Activated T-helper 1 cell treated with anti-CD3 and anti-CD28 coated beads, Interleukin-12 subunit alpha, Interleukin-12 subunit beta, Interleukin-2, Interleukin-4 antibody, amounts not matched to agents 30 ng/mL and 10 ng/mL and 1 ng/mL, durations not matched to agents 14 hours and 24 hours and 36 hours (primary cell): ENCODE measurements at places on chromosomes 3 and 15. TPM values are rescaled to one million over a fixed set of nuclear protein-coding genes. Genes with fewer than 3 reads are reported as not detected.
A peak's percentile ranks its signal among the peaks of the same experiment; 100 is the strongest.

DNA sequence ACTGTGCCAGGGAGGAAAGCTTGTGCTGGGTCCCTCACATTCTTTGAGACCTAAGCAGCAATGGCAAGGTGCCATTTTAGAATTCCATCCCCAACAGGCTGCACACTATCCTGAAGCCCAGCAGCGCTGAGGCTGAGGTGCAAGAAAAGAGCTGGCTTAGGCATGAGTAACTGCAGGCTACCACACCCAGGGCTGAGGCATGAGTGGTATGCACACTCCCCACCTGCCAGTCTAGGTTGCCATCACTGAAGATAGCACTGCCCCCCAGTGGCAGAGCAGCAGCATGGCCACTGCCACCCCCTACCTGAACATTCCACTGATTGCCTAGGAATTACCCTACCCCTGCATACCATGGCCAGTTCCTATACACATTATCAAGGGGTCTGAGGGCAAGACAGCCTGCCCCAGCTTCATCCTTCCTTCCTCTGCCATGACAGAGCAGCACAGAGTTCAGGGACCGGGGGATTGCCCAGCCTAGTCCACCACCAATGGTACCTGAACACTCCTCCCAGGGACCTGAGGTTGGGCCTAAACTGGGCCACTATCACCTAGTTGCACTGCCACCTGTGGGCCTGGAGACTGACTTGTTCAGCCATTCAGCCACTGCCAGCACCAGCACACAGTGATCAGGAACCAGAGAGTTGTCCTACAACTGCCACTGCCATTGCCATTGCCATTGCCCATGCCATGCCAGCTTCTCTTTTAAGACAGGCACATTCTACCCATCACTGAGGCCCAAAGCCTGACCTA is 129.8 kb downstream of the SATB1 start:
- peaks cover 19% of the 10 kb centered on the region for H3K27me3 ChIP-seq
- DNase-seq: no peak
- no peak overlapping the region for H3K27ac ChIP-seq
- no peaks in the 10 kb centered on the region for H3K4me1 ChIP-seq
- H3K4me3 ChIP-seq: no peak overlapping the region

DNA sequence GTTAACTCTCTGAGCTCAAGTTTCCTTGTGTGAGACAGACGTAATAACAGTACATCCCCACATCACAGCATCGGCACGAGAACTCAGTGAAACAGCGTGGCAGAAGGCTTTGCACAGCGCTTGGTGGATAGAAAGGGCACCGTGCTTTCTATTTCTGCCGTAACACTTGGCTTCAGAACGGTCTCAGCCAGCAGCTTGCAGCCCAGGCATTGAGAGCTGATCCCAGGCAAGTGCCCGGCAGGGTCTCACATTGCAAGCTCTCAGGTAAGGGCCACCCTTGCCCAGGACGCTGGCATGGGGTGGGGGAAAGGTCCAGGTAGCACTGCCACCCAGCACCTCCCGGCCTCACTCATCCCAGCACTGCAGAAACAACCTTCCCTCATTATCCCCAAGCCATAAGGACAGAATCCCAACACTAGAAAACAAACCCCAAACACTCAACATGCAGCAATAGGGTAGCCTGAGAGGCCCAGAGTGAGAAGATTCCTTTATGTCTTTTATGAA is 70.5 kb upstream of the ITGA11 start:
- no peak overlapping the region for H3K27ac ChIP-seq
- H3K27me3 ChIP-seq: peaks cover 3% of the 10 kb centered on the region
- H3K4me1 ChIP-seq: peaks cover 6% of the 10 kb centered on the region
- no peak for DNase-seq

DNA sequence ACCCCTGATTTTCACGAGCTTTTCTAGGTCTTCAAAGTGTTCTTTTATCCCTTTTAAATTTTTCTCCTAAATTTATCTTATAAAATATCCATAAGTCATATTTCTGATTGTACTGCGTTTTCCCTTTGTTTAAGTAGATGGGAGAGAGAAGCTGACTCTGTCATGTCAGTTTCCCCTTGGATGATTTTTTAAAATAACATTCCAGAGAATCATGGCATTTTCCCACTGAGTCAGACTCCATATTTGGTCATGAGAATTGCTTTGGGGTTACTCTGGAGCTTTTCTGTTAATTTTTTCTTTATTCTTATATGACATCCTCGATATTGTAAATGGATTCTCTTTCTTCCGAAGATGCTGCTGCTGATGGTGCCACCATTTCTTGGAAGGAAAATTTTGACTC is 28.6 kb upstream of the UMPS start:
- H3K36me3 ChIP-seq: no peaks in the 10 kb centered on the region
- DNase-seq: no peak
- H3K27me3 ChIP-seq: peaks cover 18% of the 10 kb centered on the region
- H3K4me1 ChIP-seq: no peaks in the 10 kb centered on the region
- no peak overlapping the region for H3K27ac ChIP-seq
- H3K4me3 ChIP-seq: no peak overlapping the region

DNA sequence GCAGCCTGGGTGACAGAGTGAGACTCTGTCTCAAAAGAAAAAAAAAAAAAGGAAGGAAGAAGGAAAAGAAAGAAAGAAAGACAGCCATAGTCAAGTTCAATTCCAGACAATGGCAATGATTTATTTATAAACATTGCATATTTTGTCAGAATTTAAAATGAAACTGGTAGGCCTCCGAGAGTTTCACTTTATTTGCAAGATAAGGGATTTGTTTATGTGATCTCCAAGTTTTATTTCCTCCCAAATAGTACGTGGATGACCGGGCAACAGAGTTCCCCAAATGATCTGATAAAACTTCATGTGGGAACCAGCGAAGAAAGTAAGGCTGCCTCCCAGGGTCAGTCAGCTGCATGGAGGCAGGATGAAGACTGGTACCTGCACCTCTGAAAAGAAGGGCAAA is 28.6 kb upstream of the MOBP start:
- H3K27ac ChIP-seq: no peak overlapping the region
- DNase-seq: no peak
- H3K36me3 ChIP-seq: no peaks in the 10 kb centered on the region
- H3K4me3 ChIP-seq: no peak overlapping the region
- H3K4me1 ChIP-seq: no peaks in the 10 kb centered on the region

DNA sequence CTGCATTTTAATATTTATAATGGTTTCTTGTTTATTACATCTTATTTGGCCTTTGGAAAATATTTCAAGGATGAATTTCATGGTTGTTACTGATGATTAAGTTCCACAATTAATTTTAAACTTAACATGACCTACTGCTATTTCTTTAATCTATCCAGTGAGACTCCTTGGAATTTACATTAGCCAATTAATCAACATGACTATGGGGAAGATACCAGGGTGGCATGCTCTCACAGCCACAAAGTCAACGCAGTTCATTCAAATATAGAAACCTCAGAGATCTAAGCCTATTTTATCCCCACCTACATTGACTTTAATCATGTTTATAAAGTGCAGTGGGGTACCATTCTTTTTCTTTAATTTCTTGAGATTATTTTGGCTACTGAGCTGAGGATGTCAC is 43.6 kb upstream of the PDZRN3 start:
- no peaks in the 10 kb centered on the region for H3K27me3 ChIP-seq
- no peak overlapping the region for H3K27ac ChIP-seq
- no peak overlapping the region for H3K4me3 ChIP-seq
- H3K4me1 ChIP-seq: no peaks in the 10 kb centered on the region

DNA sequence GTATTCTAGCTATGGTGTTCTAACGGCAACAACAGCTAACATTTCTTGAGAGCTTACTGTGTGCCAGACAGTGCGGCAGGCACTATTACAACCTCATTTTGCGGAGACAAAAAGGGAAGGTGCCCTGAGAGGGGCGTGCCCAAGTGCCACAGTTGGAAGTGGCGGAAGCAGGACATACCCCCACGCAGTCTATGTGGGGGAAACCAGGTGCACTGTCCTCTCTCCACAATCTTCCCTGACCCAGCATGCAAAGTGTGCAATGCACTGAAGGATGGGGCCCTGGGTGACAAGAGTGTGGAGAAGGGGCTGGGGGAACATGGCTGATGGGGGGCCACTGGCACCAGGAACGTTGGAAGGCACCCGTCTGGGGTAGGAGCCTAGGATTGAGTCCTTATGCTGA is 8.6 kb downstream of the ANP32A start:
- H3K4me1 ChIP-seq: peaks cover 85% of the 10 kb centered on the region
- no peak overlapping the region for H3K4me3 ChIP-seq
- H3K36me3 ChIP-seq: peaks cover 32% of the 10 kb centered on the region
- no peaks in the 10 kb centered on the region for H3K27me3 ChIP-seq
- peak overlapping the region; percentile 53 for H3K27ac ChIP-seq
- DNase-seq: no peak

DNA sequence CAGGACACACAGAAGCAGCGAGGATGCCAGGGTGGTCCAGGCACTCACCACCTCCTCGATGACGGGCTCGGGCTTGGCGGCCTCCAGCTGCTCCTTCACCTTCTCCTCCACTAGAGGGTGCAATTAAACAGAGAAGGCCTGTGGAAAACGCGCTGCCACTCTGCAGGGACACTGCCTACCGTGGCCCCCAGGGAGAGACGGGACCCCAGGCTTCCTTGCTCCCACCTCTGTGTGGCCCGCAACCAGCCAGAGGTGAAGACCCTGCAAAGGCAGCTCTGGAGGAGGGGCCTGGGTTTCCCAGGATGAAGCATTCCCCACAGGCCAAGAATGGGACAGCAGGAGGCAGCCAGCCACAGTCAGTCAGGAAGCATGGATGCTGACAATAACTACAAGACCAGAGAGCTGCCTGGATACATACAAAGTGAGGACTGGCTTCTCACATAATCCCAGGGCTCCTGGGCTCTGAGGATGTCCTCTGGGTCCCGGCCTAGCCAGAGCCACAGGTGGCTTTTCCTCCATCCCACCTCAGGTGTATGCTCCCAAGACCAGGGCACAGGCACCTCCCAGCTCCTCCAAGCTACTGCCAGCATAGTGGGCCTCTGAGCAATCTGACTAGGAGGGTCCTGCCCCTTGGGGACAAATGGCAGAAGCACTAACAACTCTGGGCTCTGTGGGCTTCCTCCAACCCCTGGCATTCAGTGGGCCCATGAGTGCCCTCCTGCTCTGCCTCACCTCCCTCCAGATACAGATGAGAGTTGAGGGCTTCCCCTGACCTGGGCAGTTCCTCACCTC is 46.2 kb downstream of the PTH1R start:
- DNase-seq: no peak
- H3K4me3 ChIP-seq: no peak overlapping the region
- peaks cover 50% of the 10 kb centered on the region for H3K36me3 ChIP-seq
- H3K4me1 ChIP-seq: peaks cover 34% of the 10 kb centered on the region
- H3K27ac ChIP-seq: peak overlapping the region; percentile 63
- no peaks in the 10 kb centered on the region for H3K27me3 ChIP-seq

DNA sequence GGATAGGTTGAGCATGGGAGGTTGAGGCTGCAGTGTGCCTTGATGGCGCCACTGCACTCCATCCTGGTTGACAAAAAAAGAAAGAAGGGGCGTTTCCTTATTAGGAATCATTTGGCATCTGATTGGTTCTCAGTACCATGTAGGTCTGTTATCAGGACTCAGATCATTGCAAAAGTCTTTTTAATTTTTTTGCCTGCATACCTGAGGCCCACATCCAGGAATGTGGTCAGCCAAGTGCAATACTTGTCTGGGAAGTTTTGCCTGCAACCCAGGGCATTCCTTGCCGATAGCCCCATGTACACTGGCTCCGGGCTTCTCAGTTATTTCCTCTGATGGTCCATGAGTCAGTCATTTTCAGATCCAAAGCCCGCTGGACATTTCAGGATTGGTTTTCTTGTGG is 50.1 kb upstream of the CRTC3 start:
- no peak for DNase-seq
- no peak overlapping the region for H3K27ac ChIP-seq
- no peak overlapping the region for H3K4me3 ChIP-seq
- H3K27me3 ChIP-seq: no peaks in the 10 kb centered on the region

DNA sequence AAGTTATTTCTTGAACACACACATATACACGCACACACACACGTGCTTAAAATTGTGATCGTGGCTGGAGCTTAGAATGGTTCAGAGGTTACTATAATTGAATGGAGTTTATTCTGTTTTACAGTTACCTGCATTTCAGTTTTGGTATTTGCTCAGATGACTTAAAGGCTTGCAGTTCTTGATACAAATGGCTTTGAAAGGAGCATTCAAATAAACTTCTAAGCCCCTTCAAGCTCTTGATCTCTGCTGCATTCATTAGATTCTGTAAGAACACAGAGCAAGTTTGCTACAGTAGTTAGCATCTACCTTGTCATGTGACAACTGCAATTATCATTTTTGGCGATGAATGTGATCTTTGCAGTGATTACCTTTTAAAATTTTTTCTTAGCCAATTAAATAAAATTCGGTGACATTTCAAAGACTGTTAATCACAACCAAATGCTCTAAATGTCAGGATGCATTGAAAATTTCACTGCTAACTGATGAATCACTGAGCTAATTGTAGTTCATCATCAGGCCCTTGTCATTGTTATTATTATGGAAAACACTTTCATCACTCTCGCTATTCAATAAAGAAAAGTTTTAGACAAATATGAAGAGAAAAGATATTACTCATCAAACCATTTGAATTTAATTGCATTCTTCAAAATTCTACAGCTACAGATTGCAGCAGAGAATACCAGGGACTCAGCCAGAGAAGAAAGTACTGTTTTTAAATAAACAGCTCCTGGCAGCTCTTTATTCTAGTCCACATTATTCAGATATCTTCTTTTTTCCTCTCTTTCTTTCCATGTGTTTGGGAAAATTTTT is 296.1 kb downstream of the LRTM1 start:
- no peak for DNase-seq
- H3K36me3 ChIP-seq: no peaks in the 10 kb centered on the region
- no peaks in the 10 kb centered on the region for H3K27me3 ChIP-seq
- H3K4me1 ChIP-seq: no peaks in the 10 kb centered on the region
- H3K27ac ChIP-seq: no peak overlapping the region

DNA sequence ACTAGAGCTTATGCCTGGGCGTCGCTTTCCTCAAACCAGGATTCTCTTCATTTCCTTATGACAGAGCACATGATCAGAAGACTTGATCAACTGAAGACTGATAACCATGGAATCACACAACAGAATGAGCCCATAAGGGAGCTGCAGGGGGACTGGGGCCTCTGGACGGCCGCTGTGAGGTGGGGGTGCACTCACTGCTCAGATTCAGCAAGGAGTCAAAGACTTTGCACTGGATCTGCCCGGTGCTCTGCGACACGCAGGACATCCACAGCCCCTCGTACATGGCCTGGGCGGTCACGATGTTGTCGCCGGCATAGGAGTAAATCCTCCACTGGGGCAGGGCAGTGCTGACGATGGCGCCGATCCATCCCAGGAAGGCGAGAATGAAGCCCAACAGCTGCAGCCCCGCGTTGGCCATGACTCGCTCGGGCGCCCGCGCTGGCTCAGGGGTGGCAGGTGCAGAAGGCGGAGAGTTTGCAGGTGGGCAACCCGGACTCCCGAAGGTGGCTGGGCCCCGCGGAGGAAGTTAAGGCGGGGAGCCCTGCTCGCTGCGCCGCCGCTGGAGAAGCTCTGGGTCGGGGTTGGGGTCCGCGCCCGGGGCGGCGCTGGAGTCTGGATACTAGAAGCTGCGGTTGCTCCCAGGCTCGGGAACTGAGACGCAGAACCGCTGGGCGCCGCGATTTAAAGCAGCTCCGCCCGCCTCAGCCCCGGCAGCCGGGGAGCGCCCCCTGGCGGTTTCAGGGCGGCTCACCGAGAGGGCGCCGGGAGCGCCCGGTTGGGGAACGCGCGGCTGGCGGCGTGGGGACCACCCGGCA is at the start of gene CLDN1:
TSS of gene CLDN1 (minus strand) at position 658 of the 815 bp plus-strand sequence. CDS start at position 418, 240 bp downstream.
- peaks cover 40% of the 10 kb centered on the region for H3K4me1 ChIP-seq
- peaks cover 21% of the 10 kb centered on the region for H3K27me3 ChIP-seq
- peak; percentile 61 for DNase-seq
- no peak within 1 kb of the TSS for H3K27ac ChIP-seq

GRCh38 chr15:90844696-90845095 is 23.7 kb upstream of the FURIN start:
- peaks cover 40% of the 10 kb centered on the region for H3K36me3 ChIP-seq
- no peak for DNase-seq
- peaks cover 69% of the 10 kb centered on the region for H3K4me1 ChIP-seq

The HRH1 gene
- total RNA-seq: 0.15 and 0.21 TPM in 2 replicates

The KAT2B gene
- total RNA-seq: 25.1 and 38.5 TPM in 2 replicates

The RPLP1 gene
- total RNA-seq: 1,633 and 1,710 TPM in 2 replicates

The MUSTN1 gene
- 1.7 TPM in 1 of 2 replicates, not detected in the other for total RNA-seq

The SCAANT1 gene
- not detected in 2 replicates for total RNA-seq

The VIPR1 gene
- total RNA-seq: 0.69 and 0.88 TPM in 2 replicates
